NCI-H146 (cell line): ENCODE measurements at places on chromosomes 1 and 21.

DNA sequence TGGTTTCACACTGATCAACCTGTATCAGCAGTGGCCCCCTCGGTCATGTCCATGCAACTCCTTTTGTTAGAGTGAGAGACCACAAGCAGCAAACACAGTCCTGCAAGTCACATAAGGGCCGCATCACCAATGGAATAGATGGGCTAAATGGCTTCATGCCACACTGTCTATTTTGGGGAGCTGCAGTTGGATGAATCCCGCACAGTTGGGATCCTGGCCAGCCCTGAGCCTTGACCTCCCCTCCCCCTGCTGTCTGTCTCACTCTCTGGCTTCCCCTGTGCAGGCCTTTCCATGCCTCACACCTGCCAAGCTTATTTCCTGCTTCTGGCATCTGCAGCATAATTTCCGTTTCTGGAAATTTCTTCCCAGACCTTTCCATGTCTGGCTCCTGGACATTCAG is 57.0 kb downstream of the CNIH3 start:
- DNase-seq: no peak

- no peak for DNase-seq
These were observed 962 bp upstream of the MAN1C1 start for GRCh38 chr1:25615563-25616094.

GRCh38 chr1:176567190-176567794 is 104.3 kb downstream of the PAPPA2 start:
- DNase-seq: no peak

- peak; percentile 52 for DNase-seq
These were observed 13.5 kb upstream of the HJV start for GRCh38 chr1:146035048-146035423.

GRCh38 chr1:36705629-36706028 is 222.9 kb upstream of the CSF3R start:
- peak; percentile 51 for DNase-seq

- no peak for DNase-seq
These were observed 22.2 kb upstream of the C1orf174 start for GRCh38 chr1:3922201-3922725.

- no peak for DNase-seq
These were observed 206.1 kb downstream of the ZNF648 start for GRCh38 chr1:181855380-181855779.

- no peak for DNase-seq
These were observed 30.6 kb downstream of the FYB2 start for GRCh38 chr1:56788588-56788987.

DNA sequence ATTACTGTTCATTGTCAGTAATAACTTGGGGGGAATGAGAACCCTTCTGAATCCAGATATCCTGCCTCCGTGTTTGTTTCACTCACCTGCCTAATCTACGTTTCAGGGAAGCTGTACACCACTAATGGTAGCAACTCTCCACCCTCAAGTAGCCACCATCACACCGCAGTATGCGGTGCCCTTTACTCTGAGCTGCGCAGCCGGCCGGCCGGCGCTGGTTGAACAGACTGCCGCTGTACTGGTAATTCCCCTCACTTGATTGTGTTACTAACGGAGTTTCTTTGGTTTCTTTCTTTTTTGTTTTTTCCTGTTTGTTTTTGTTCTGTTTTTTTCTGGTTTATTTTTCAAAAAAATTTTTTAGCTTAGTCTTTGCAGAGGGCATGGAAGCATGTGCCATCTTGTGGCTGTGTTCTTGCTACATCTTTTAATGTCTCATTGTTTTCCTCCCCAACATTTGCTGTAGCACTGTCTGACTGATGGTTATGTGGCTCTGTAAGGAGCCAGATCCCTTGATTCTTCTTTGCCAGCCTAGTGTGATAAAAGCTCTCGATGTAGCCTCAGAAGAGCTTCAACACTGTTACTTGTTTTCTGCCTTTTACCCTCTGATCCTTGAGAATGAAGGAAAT is 15.9 kb upstream of the OLFML3 start:
- DNase-seq: no peak

GRCh38 chr1:10178597-10179405 is 31.6 kb upstream of the KIF1B start:
- DNase-seq: no peak

GRCh38 chr1:151827853-151828252 is 3.7 kb downstream of the RORC start:
- DNase-seq: no peak

DNA sequence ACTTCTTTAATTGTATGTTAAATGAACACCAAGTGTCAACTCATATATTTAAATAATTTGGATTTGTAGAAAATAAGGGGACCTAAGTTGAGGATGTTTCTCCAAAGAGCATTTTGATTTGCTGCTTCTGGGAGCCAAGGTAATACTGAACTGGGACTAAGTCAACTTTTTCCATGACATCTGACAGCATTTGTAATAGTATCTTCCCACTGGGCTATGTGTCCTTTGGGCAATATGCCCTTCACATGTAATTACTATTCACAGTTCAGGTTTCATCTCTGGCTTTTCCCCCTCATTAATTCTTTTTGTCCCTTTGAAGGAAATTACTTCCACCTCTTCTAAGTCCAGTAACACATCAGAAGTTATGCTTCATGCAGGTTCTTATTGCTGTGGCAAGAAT is 36.7 kb upstream of the HP1BP3 start:
- DNase-seq: no peak

DNA sequence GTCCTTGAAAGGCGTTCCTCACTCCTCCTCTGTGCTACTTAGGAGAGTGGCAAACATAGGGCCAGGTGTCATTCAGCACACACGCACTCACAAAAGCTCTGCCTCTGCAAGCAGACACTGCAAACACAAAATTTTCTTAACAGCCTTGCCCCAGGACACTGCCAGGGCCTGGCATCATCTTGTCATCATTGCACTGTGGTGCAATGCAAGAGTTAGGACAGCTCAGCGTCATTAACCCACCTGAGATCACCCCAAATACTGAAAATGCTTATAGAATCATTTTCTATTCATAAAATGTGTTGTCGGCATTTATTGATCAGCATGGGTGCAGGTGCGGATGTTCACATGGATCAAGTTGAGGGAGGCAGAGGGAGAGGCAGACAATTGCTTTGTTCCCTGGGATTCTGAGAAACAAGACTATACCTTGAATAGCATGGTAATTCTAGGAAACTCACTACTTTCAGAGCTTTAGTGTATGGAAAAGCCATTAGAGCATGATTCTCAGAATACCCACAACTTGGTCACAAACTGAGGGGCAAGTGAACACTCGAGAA is 3.0 kb downstream of the ADAM30 start:
- DNase-seq: no peak
